Ecto neural progenitor cell (in vitro differentiated cells): ENCODE measurements at places on chromosomes 11 and 22.

- DNase-seq, result peak; percentile 36
Measured at GRCh38 chr11:76794371-76795289, 11.5 kb downstream of the TSKU start.

DNA sequence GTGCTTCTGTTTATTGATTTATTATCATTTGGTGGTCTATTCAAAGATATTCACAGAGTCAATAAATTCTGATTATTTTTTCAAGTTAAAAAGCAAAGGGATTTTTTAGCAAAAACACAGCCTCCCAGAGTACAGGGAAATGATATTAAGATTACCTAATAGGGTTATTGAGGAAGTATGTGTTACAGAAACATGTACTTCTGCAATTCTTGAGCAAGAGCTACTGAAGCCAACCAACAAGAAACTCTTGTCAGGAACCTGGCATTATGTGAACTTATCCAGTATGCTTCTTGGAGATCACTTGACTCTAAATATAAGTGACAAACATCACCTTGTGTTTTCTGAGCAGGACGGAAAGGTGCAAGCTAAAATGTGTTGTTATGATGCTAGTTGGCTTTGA, 42.0 kb upstream of the CARD18 start:
- no peak for DNase-seq

DNA sequence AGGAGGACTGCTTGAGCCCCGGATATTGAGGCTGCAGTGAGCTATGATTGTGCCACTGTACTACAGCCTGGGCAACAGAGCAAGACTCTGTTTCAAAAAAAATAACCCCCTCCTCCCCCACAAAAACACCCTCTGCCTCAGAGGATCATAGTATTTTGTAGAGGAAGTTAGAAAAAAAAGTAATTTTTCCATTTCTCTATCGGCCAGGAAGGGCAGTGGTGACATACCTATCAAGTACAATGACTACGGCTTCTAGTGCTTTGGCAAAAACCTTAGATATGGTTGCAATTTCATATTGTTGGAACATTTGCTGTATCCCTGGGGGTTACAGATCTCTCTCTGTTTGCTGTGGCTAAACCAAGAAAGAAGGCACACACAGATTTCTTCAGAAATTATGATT, 28.9 kb downstream of the C2CD3 start:
- DNase-seq, result no peak

- no peak for DNase-seq
Measured at GRCh38 chr22:23925020-23925606, 30.9 kb downstream of the MIF start.

DNA sequence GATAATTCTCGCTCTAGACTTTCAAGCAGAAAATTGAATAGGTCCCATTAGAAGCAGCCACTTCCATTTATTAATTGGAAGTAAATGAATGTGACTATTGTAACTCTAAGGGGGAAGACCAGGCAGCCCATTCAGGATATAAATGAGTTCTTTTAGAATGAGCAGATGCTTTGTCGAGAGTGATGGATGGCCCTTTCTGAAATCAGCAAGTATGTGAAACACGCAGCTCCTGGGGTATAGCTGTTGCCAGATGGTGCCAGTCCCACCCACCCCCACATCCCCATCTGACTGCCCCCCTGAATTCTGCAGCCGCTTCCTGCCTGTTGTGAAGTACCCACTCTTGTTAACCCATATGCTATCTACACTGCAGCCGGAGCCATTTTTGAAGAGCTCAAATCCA, 3.7 kb downstream of the SLC15A3 start:
- DNase-seq, result no peak
